Activated CD4-positive, alpha-beta memory T cell treated with anti-CD3 and anti-CD28 coated beads, Interleukin-2, amount 10 ng/mL, durations not matched to agents 7 days and 5 days (primary cell): ENCODE measurements at places on chromosomes 16 and 17. TPM values are rescaled to one million over a fixed set of nuclear protein-coding genes. Genes with fewer than 3 reads are reported as not detected.

The GDPD1 gene
- total RNA-seq = 4.8 TPM

The XAF1 gene
- total RNA-seq = 408 TPM

The KRTAP4-3 gene
- total RNA-seq = not detected

The SRL gene
- total RNA-seq = not detected

The HSPB9 gene
- total RNA-seq = 0.18 TPM

The TBC1D3G gene
- total RNA-seq = not detected

The PLA2G10 gene
- not detected for total RNA-seq

The NPIPB2 gene
- 8.1 TPM for total RNA-seq

The HSBP1 gene
- total RNA-seq = 66.2 TPM

The CDRT4 gene
- total RNA-seq = 5.1 TPM

The GPR139 gene
- total RNA-seq = not detected

The ERN2 gene
- not detected for total RNA-seq

The TEKT1 gene
- total RNA-seq = not detected

The CSH1 gene
- total RNA-seq = not detected

The NLK gene
- total RNA-seq = 12.8 TPM

The RGS11 gene
- 0.10 TPM for total RNA-seq

The CIBAR2 gene
- not detected for total RNA-seq

The NPLOC4 gene
- 89.0 TPM for total RNA-seq

The TM4SF5 gene
- total RNA-seq = 0.35 TPM

The PPP1R27 gene
- not detected for total RNA-seq

The SCNN1G gene
- total RNA-seq = not detected

The PRR11 gene
- 68.2 TPM for total RNA-seq

The MT4 gene
- not detected for total RNA-seq

The TMEM100 gene
- not detected for total RNA-seq

The CACNA1H gene
- total RNA-seq = 0.58 TPM

The KIF2B gene
- not detected for total RNA-seq

The UNC45B gene
- 0.25 TPM for total RNA-seq

The PPM1E gene
- not detected for total RNA-seq

The KLHL10 gene
- not detected for total RNA-seq

The RHBDL3 gene
- 0.55 TPM for total RNA-seq

The TEKT3 gene
- total RNA-seq = 0.25 TPM

The MLYCD gene
- 4.0 TPM for total RNA-seq

The PYY gene
- total RNA-seq = not detected

The TAT gene
- not detected for total RNA-seq

The KRTAP2-3 gene
- not detected for total RNA-seq

The GPR179 gene
- not detected for total RNA-seq

The KRTAP9-8 gene
- total RNA-seq = not detected

The HS3ST3A1 gene
- total RNA-seq = 2.5 TPM

The SIAH1 gene
- 16.1 TPM for total RNA-seq

The PPY gene
- total RNA-seq = not detected

The SPHK1 gene
- 3.4 TPM for total RNA-seq

The ZFHX3 gene
- 0.43 TPM for total RNA-seq

The LDHD gene
- total RNA-seq = 0.28 TPM

The USB1 gene
- total RNA-seq = 54.2 TPM

The SLC16A6 gene
- 10.4 TPM for total RNA-seq

The DPEP3 gene
- total RNA-seq = 0.20 TPM

The KCNH6 gene
- not detected for total RNA-seq

The MAPT gene
- total RNA-seq = 0.70 TPM

The MAF gene
- total RNA-seq = 279 TPM

The ABI3 gene
- 46.3 TPM for total RNA-seq
